ENCODE measurements at places on chromosomes 4 and X.
A peak's percentile ranks its signal among the peaks of the same experiment; 100 is the strongest.

DNA sequence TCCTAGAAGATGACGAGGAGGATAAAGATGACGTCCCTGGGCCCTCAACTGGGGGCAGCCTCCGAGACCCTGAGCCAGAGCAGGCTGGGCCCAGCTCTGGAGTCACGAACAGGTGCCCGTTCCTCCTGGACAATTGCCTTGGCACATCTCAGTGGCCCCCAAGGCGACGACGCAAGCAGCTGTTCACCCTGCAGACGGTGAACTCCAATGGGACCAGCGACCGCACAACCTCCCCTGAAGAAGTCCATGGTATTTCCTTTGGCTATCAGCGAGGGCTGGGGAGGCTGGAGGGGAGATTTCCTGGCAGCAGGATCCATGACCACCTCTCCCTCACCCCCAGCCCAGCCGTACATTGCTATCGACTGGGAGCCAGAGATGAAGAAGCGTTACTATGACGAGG is 11.9 kb downstream of the USP11 start:
- DNase-seq: no peak

- DNase-seq: no peak
Observed at GRCh38 chrX:100695302-100695701, 36.6 kb downstream of the SYTL4 start.

DNA sequence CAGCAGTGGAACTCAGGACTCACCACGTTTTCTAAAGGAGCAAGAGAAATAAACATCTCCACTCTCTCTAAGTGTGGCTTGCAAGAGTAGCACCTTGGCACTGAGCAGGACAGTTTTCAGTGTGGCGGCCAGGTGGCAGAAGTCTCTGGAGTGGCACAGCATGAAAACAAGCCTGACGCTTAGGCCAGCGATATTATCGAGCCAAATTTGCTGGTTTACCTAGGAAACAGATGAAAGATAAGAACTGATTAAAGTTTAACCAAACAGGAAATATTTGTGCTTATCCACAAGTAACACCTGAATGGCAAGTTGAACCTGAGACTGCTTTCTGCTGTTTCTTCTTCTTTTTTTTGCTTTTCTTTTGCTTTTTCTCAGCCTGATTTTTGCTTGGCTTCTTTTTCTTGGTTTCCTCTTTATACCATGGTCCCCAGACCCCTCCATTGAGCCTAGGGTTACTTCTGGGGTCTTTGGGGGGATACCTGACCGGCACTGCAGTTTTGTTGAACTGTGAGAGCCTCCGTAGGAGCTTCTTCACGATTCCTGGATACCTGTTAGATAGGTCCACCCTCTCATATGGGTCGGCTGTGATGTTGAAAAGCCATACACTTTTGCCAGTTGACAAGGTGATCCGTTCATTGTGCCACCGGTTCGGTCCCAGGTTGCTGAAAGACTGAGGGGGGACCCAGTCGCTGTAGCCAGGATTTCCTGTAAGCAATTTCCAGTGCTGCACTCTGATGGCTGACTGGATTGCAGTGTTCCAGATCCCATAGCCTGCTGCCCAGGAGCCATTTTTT is 77.3 kb downstream of the ARSJ start:
- DNase-seq: no peak

- DNase-seq: peak; percentile 55
Observed at GRCh38 chrX:2521927-2522386, 21.2 kb upstream of the DHRSX start.

GRCh38 chr4:3266076-3266475 is 17.1 kb downstream of the MSANTD1 start:
- no peak for DNase-seq

GRCh38 chrX:40772290-40772689 is 36.9 kb upstream of the MED14 start:
- peak; percentile 32 for DNase-seq

GRCh38 chr4:138255917-138256597 is 13.9 kb upstream of the SLC7A11 start:
- no peak for DNase-seq

- DNase-seq: peak; percentile 55
Observed at GRCh38 chrX:14038375-14039085, 8.8 kb upstream of the GEMIN8 start.

GRCh38 chrX:140091125-140091886 is 126.0 kb upstream of the CXorf66 start:
- no peak for DNase-seq

DNA sequence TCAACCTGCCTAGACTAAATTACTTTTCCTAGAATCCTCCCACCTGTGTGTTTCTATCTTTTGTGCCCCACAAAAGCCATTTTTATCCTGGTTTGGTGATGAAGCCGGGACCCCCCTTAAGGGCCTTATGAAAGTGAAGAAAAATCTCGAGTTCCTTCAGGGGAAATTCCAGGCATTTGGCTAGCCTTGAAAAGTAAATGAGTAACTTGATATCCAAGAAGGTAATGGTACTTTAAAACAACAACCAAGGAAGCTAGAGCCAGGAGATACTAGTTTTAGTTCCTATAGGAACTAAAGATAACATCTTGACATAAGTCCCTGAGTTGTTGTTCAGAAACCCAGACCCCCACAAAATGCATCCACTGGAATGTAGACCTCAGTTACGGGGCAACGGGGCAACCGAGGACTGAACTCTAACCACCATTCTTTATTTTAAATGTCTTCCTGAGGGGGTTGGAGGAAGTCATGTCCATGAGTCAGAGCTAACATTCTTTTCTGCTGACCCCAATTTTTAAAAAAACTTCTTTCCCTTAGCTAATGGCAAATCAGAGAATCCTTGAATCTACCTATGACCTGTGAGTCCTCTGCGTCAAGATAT is 73.9 kb downstream of the VCX3A start:
- no peak for DNase-seq

DNA sequence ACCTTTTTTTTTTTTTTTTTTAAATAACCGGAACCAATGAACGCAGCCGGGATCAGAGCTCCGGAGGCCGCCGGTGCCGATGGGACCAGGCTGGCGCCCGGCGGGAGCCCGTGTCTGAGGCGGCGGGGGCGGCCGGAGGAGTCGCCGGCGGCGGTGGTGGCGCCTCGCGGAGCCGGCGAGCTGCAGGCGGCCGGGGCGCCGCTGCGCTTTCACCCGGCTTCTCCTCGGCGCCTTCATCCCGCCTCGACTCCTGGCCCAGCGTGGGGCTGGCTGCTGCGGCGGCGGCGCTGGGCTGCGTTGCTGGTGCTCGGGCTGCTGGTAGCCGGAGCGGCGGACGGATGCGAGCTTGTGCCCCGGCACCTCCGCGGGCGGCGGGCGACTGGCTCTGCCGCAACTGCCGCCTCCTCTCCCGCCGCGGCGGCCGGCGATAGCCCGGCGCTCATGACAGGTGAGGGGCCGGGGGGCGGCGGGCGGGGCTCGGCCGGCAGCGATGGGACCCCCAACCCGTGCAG is 337 bp downstream of the STIM2 start:
- peak; percentile 25 for DNase-seq

- no peak for DNase-seq
Observed at GRCh38 chrX:123188081-123188480, 4.0 kb downstream of the GRIA3 start.

DNA sequence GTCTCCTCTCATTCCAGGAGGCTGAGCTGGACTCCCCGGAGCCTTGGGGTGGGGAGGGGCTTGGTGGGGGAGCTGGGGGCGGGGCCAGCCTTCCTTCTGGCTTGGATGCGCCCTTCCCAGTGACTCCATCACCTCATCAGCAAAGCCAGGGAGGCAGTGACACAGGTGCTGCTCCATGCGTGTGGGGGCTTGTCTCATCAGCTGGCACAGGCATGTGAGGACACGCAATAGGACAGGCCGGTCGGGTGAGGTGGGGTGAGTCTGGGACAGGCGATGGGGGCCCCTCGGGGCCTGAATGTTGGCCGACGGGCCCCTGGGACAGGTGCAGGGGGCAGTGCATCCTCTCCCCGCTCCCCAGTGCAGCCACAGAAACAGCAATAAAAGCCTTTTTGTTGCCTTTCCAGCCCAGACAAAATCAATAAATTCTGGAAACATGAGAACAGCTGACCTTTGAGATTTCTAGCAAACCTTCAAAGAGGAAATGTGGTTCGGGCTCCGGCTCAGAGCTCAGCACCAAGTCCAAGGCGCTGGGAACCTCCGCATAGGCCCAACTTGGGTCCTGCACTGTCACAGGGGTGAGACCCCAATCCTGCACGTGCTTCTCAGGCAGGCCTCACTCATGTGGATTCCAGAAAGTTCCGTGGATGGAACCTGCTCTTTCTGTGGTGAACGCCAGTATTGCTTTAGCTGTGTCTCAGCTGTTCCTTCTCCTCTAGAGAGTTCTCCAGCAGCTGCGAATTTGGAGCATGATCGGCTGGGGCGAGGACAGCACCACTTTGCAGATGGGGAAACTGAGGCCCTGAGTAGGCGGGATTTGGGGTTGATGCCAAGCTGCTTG is 18.5 kb downstream of the ADRA2C start:
- no peak for DNase-seq

DNA sequence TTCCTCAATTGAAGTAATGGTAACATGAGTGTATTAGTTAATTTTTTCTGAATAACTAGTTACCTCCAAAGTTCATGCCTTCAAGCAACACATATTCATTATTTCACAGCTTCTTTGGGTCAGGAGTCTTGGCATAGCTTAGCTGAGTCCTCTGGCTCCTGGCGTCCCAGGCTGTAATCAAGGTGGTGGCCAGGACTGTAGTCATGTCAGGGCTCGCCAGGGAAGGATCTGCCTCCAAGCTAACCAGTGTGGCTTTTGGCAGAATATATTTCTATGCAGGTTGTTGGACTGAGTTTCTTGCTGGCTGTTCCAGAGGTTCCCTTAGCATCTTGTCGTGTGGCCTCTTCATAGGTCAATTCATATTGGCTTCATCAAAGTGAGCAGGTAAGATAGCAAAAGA is 10.0 kb upstream of the HS3ST1 start:
- no peak for DNase-seq

- DNase-seq: no peak
Observed at GRCh38 chrX:107985033-107985432, 2.9 kb upstream of the TEX13B start.

GRCh38 chrX:136147315-136147901 is at the start of gene FHL1:
Gene FHL1 (plus strand): TSS chrX:136147533.
- peak; percentile 27 for DNase-seq

- DNase-seq: no peak
Observed at GRCh38 chrX:155767051-155767875, 113.9 kb upstream of the VAMP7 start.

DNA sequence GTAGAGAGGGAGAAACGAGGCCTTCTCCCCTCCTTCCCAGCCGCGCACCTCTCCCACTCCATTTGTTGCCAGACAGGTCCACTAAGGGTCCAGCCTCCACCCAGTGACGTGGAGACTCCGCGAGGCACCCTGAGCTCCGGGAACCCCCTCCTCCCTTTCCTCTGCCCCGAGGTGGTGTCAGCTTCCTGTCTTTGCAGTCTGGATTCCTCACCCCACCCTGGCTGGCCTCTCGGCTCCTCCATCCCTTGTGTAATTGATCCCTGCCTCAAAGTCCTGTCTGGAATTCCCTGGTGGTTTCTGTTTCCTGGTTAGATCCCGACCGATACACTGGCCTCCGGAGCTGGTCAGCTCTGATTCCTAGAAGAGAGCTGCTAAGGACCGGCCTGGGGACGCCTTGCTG is 105.9 kb upstream of the SCOC start:
- no peak for DNase-seq

DNA sequence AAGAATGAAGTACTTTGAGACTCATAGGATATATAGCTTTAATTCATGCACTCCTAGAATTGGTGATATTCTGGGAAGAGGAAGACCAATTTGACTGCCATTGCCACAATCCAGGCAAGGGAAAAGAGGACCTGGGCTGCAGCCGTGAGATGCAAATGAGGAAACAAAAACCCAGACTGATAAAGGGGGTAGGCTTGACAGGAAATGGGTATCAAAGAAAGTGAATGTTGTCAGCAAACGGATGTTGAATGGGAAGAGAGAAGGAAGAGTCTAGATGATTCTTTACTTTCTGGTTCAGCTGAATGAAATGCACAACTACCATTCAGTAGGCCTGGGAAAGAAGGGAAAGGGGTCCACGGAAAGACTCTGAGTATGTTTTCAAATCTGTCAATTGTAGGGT is 17.1 kb upstream of the ARHGEF6 start:
- DNase-seq: no peak

DNA sequence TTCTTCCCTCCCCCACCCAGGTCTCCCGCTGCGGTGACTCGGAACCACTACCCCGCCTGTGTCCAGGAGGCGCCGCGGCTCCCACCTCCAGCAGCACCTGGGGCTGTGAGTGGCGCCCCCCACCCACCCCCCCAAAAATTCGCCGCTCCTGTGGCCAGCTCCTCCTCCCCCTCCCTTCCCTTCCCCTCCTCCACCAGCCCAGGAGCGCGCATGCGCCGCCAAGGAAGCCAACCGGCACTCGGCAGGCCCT is 278 bp downstream of the CLOCK start:
- DNase-seq: no peak

DNA sequence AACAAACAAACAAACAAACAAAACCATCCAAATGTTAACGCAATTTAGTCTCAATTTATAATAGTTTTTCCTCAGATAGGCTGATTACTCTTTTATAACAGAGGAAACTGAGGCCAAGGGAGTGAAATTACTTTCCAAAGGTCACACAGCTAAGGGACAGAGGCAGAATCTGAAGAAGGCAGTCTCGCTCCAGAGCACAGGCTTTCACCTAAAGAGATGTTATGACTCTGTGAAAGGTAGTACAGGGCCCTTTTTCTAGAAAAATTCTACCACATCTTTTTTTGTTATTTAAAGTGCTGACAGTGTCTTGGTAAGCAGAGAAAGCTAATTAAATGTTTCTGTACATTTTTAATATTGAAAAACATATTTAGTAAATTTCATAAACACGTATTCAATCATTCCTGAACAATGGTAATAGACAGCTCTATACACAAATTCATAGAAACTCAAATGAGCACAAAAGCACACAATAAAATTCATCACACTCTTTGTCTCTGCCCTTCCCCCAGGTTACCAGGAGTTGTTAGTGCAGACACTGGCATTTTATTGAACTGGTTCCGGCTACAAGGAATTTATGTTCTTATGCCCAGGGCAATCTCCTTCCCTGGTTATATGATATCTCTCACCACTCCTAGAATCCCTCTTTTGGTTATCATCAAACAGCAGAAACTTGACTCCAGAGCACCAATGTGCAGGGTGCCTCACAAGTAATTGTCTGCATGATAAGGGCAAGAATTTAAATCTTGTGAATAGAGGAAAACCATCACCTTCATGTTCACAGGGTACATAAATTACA is 7.7 kb upstream of the APBB2 start:
- no peak for DNase-seq

DNA sequence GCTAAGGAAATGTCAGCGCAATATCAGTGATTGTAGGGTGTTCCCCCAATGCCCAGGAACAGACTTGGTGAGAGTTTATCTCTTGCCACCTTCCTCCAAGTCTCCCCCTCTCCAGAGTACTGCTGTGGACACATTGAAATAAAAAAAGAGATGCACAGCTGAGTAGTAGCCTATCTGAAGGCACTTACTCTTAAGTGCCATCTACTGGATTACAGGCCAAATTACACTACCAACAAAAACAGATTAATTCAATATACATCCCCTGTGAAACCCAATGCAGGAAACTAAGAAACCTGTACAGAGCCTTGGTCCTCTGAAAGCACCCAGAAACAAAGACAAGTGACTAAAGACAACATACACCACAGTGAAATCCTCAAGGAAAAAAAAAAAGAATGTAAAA is 460.3 kb downstream of the ZIC3 start:
- DNase-seq: no peak

- DNase-seq: no peak
Observed at GRCh38 chr4:8723222-8723980, 130.8 kb downstream of the CPZ start.

- no peak for DNase-seq
Observed at GRCh38 chr4:39134683-39135306, 47.5 kb upstream of the WDR19 start.

- no peak for DNase-seq
Observed at GRCh38 chr4:179634862-179635261, 2192.6 kb upstream of the AGA start.
